ENCODE measurements at places on chromosomes 12 and 14.

GRCh38 chr12:54220092-54220557 lies 31.3 kb upstream of the SMUG1 start:
- H3K27me3 ChIP-seq, result peaks cover 5% of the 10 kb centered on the region
- H3K36me3 ChIP-seq, result no peaks in the 10 kb centered on the region
- H3K4me3 ChIP-seq, result no peak overlapping the region
- DNase-seq, result peak; percentile 36

DNA sequence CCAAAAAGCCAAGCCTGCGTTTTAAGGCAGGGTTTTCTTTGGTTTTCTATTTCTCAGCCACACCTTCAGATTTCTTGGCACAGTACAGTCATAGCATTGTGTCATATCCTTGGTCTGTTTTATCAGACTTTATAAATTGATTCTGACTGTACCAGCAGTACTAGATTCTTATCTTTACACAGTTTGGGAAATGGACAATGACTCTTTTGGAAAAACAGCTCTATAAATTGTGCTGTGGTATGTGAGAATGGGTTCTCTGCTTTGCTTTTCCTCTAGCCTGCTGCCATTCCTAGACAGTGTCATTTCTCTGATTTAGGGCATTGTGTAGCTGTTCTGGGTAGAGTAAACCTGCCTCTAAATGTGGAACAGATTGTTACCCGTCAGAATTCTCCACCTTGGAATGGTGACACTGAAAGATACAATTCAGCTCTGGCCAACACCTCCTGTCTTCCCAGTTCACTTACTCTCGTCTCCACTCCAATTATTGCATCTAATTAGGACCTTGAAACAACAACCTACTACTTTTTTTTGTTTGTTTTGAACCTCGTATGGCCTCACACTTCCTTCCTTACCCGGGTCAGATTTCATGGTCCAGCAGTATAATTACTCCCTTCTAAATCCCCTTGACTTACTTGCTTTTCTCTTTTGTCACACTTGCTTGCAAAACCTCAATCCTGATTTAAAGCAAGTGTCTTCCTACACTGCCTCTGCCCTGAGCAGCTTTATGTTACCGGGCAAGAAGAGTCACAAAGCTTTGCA lies 226.3 kb downstream of the ERC1 start:
- no peaks in the 10 kb centered on the region for H3K36me3 ChIP-seq
- H3K4me3 ChIP-seq, result peak overlapping the region; percentile 19
- no peaks in the 10 kb centered on the region for H3K27me3 ChIP-seq
- DNase-seq, result peak; percentile 91

GRCh38 chr12:29220632-29221336 lies 71.7 kb downstream of the FAR2 start:
- no peaks in the 10 kb centered on the region for H3K27me3 ChIP-seq
- peaks cover 9% of the 10 kb centered on the region for H3K4me1 ChIP-seq
- H3K4me3 ChIP-seq, result no peak overlapping the region
- no peaks in the 10 kb centered on the region for H3K36me3 ChIP-seq
- no peak overlapping the region for H3K27ac ChIP-seq

GRCh38 chr14:93081876-93082570 lies 33.7 kb downstream of the ITPK1 start:
- H3K36me3 ChIP-seq, result no peaks in the 10 kb centered on the region
- peaks cover 15% of the 10 kb centered on the region for H3K4me1 ChIP-seq
- no peak for DNase-seq
- H3K27ac ChIP-seq, result no peak overlapping the region
- H3K4me3 ChIP-seq, result no peak overlapping the region
- no peaks in the 10 kb centered on the region for H3K27me3 ChIP-seq

- H3K4me1 ChIP-seq, result no peaks in the 10 kb centered on the region
- DNase-seq, result no peak
- H3K27ac ChIP-seq, result no peak overlapping the region
- no peaks in the 10 kb centered on the region for H3K27me3 ChIP-seq
- H3K36me3 ChIP-seq, result no peaks in the 10 kb centered on the region
Observed at GRCh38 chr12:28294300-28294699, 104.0 kb downstream of the CCDC91 start.

DNA sequence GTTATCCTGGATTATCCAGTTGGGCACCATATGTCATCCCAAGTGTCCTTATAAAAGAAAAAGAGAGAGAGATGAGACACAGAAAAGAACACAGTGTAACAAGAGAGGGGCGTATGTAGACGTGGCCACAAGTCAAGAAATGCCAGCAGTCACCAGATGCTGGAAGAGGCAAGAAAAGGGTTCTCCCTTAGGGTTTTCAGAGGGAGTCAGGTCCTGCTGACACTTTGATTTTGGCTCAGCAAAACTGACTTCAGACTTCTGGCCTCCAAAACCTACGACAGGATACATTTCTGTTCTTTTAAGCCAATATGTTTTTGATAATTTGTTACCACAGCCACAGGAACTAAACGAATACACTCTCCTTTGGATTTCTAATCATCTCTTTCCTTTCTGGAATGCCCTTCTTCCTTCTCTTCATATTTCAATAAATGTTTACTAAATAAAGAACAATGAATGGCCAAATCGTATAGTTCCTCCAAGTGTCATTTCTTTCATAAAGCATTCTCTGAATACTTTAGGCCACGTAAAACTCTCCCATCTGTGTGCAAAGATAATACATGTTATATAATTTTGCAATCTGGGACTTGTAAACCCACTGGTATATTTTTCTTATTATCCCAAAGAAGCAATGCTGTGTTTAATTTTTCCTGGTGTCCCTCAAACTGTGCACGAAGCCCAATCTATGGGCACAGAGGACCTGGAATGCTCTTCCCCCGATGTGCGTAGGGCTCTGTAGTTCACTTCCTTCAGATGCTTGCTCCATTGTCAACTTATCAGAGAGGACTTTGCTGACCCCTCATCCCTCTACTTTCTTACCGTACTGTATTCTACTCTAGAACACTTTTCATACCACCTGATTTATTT lies 303.6 kb downstream of the CEP128 start:
- no peaks in the 10 kb centered on the region for H3K27me3 ChIP-seq
- H3K4me3 ChIP-seq, result no peak overlapping the region
- DNase-seq, result no peak
- peak overlapping the region; percentile 73 for H3K27ac ChIP-seq
- peaks cover 13% of the 10 kb centered on the region for H3K4me1 ChIP-seq

- H3K4me3 ChIP-seq, result no peak overlapping the region
- H3K36me3 ChIP-seq, result no peaks in the 10 kb centered on the region
Observed at GRCh38 chr12:95721320-95721719, 69.2 kb downstream of the NTN4 start.
